ENCODE measurements at places on chromosomes 11 and 22.

GRCh38 chr11:57775491-57775890 is 13.9 kb downstream of the CTNND1 start:
- DNase-seq = no peak

GRCh38 chr11:46249938-46250744 is 27.3 kb upstream of the CREB3L1 start:
- DNase-seq = no peak

DNA sequence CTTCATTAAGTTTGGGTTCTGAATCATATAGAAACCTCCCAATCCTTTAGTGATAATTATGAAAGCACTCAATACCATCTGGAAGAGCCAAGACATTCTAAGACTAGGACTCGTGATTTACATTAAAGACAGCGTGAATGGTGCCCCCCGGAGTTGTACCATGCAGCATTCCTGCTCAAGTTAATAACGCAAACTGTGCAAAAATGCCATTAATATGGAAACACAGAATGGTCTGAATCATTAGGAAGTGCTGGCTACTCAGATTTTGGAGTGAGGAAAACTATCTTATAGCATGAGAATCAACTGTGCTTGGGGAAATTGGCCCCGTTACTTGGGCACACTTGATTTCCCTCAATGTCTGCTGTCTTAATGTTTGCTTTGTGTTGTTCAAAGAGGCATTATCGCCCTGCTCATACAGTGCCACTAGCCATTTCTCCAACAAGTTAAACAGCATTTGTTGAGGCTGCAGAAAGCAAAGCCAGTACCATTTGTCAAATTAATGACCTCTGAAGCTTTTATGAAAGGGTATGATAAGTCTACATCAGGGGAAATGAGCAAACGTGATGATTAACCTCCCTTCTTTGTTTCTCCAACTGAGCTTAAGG is 18.5 kb upstream of the TPH1 start:
- DNase-seq = no peak

GRCh38 chr11:60924110-60924905 is at the start of gene TMEM132A:
TSS of gene TMEM132A (plus strand) at chr11:60924460. CDS start at chr11:60924634, 174 bp downstream.
- no peak for DNase-seq

GRCh38 chr11:113664981-113665710 is 41.0 kb downstream of the TMPRSS5 start:
- no peak for DNase-seq

GRCh38 chr11:126570489-126570888 is 215.0 kb downstream of the ST3GAL4 start:
- DNase-seq = no peak

DNA sequence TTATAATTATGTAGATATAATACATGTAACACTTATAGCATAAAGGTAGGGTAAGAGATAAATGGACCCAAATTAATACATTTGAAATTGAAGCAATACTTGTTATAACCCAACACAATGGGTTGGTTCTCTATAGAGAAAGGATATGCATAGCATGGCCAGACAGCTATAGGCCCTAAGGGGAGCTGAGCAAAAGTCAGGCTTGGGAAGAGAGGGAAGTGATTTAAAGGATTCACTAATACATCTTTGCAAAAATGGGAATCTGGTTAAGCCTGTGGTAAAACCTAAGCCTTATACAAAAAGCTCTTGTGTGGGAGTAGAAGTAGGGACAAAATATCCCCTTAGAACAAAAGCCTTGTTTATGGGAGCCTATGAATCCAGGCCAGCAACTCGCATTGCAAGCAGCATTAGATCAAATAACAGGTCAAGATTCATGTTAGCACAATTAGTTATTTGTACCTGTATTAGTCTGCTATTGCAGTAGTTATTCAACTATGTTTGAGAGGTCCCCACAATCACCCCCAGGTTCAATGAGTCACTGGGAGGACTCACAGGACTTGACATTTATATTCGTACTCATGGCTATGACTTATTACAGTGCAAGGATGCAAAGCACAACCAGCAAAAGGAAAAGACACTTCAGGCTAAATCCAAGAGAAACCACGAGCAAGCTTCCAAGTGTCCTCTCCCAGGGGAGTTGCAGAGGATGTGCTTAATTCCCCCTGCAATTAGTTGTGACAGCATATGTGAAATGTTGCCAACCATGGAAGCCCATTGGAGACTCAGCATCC is 144.7 kb upstream of the LMO1 start:
- DNase-seq = no peak

GRCh38 chr11:86743223-86744118 is 56.9 kb upstream of the PRSS23 start:
- no peak for DNase-seq

GRCh38 chr22:23144932-23145877 is at the start of gene RAB36:
TSS of gene RAB36 (plus strand) at chr22:23145477. CDS start at chr22:23146617, 1,140 bp downstream.
- peak; percentile 98 for DNase-seq

GRCh38 chr11:119316729-119317591 is at the start of gene MCAM:
TSS of gene MCAM (minus strand) at chr11:119317130. CDS start at chr11:119317101, 29 bp downstream.
- DNase-seq = no peak

- DNase-seq = no peak
Observed at GRCh38 chr11:66815646-66816045, 27.6 kb upstream of the RCE1 start.

GRCh38 chr11:70142221-70142875 is 60.7 kb upstream of the FADD start:
- no peak for DNase-seq

- no peak for DNase-seq
Observed at GRCh38 chr22:46897246-46897623, 134.8 kb downstream of the TBC1D22A start.

DNA sequence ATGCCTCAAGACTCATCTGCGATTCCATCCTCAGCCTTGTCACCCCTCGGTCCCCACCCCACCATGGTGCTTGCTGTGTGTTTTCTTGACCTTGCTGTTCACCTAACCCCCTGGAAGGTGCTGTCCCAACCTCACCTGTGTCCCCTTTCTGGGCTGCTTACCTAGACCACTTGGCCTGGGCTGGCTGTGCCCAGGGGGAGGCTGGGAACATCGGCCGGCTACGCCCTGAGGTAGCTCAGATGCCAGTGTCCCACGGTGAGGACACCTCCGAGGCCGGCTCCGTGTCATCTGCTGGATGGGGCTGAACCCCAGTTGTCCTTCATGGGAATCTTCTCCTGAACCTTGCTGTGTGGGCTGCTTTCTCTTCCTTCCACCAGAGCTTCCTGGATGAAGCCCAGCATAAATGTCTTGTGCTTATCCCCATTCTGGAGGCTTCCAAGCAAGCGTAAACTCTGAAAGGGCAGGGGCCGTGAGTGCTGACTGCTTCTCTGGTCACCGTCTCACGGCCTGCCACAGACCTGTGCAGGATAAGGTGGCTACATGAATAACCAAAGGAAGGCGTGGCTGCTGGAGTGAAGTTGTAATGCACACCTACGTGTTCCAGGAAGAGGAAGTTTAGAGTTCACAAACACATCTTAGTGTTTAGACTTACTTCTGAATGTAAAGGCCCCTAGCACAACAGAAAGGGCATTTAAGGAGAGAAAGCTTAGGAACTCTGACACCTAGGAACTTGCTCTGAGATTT is 724.3 kb downstream of the TBC1D22A start:
- no peak for DNase-seq

DNA sequence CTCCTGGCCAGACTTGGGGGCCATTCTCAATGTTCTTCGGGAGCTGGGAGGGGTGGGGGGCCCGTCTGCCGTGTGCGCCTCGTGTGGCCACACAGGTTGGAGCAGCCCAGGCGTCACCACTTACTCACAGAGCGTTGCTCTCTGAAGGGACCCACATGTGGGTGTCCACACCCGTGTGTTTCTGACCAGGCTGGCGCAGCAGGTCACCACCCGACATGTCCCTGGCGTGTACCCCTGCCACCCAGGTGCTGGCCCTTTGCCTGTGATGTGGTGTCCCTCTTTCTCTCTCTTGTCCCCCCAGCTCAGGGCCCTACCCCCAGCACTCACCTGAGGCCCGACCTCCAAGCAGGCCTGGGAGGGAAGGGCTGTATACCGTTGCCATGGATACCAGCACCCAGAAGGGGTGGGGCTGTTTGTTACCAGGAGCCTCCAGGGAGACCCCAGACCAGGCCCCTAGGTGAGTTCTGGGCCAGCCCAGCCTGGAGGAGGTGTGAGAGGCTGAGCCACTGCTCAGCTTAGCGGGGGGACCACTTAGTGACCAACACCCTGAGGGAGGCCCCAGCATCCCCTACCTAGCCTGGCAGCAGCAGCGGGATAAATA is 1.4 kb downstream of the LMNTD2 start:
- no peak for DNase-seq

- DNase-seq = no peak
Observed at GRCh38 chr11:37689951-37690350, 1091.9 kb upstream of the RAG2 start.

DNA sequence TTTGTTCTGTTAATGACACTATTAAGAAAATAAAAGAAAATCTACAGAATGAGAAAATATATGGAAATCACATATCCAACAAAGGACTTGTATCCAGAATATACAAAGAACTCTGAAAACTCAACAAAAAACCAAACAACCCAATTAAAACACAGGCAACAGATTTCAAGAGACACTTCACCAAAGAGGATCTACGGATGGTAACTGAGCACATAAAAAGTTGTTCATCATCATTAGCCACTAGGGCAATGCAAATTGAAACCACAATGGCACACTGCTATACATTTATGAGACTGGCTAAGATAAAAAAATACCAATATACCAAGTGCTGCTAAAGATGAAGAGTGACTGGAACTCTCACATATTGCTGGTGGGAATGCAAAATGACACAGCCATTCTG is 34.5 kb upstream of the SLC25A1 start:
- no peak for DNase-seq

- peak; percentile 45 for DNase-seq
Observed at GRCh38 chr11:126282736-126283591, at the start of gene TIRAP. TSS of gene TIRAP (plus strand) at chr11:126283093. CDS start at chr11:126290895, 7,802 bp downstream.

GRCh38 chr11:3139086-3139440 is 26.0 kb downstream of the OSBPL5 start:
- no peak for DNase-seq

- DNase-seq = no peak
Observed at GRCh38 chr11:6258571-6259081, 1.0 kb upstream of the CCKBR start.

DNA sequence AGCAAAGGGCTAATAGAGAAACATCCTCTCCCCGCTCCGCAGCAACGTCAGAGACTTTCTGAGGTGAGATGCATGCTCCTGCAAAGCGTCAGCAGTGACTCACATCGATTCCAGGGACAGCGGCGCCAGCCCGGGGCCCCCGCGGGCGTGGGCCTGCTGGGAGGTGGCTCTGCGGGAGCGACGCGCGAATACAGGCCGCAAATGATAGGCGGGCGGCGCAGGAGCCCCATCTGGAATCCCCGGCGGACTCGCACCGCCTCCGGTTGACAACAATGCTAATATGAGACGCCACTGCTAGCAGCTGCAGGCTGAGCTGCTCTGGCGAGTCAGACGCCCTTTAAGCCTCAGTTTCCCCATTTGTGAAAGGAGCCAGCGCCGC is 557 bp downstream of the RANGAP1 start:
- peak; percentile 82 for DNase-seq

GRCh38 chr11:82992223-82992622 is 79.5 kb downstream of the RAB30 start:
- DNase-seq = no peak

DNA sequence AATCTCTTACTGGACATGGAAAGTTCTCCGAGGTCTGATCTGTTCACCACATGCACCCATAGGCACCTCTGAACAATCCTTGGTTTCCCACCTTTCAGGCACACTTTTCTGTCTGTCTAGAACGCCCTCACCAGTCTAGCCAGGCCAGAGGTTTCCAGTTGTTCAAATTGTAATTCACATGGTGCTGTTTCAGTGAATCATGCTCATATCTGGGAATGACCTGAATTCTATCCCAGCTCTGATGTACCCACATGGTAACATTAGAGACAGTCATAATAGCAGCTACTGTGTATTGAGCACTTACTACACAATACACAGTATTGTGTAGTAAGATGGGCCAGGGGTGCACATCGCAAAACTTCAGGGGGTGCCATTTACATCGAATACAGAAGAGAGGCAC is 138.2 kb downstream of the COMMD9 start:
- no peak for DNase-seq

- DNase-seq = no peak
Observed at GRCh38 chr11:69984457-69985261, 93.5 kb upstream of the ANO1 start.

DNA sequence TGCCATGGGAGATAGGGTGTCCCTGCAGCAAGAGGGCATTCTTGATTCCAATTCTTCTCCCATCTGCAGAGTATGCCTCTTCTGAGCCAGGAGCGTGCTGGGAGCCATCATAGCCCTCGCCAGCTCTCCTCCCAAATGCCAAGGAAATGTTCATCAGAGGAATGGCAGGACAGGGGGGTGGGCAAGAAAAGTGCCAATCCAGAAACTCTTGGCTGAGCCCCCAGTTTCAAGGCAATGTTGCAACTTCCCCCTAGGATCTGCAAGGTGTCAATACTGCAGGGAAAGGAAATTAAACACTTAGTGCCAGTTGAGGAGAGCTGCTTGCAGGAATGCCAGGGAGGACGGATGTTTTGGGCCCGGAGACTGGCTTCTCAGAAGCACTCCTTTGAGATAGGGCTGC is 94.8 kb upstream of the PRDM11 start:
- DNase-seq = no peak

DNA sequence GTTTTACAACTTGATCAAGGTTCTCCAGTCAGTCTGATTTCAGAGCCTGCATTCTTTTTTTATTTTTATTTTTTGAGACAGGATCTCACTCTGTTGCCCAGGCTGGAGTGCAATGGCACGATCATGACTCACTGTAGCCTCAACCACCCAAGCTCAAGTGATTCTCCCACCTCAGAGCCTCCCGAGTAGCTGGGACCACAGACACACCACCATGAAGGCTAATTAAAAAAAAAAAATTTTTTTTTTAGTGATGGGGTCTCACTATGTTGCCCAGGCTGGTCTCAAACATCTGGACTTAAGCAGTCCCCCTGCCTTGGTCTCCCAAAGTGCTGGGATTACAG is 117.2 kb upstream of the NAV2 start:
- no peak for DNase-seq

GRCh38 chr22:46972256-46972655 is 209.8 kb downstream of the TBC1D22A start:
- no peak for DNase-seq

GRCh38 chr11:75442161-75442885 is 9.3 kb upstream of the KLHL35 start:
- no peak for DNase-seq

DNA sequence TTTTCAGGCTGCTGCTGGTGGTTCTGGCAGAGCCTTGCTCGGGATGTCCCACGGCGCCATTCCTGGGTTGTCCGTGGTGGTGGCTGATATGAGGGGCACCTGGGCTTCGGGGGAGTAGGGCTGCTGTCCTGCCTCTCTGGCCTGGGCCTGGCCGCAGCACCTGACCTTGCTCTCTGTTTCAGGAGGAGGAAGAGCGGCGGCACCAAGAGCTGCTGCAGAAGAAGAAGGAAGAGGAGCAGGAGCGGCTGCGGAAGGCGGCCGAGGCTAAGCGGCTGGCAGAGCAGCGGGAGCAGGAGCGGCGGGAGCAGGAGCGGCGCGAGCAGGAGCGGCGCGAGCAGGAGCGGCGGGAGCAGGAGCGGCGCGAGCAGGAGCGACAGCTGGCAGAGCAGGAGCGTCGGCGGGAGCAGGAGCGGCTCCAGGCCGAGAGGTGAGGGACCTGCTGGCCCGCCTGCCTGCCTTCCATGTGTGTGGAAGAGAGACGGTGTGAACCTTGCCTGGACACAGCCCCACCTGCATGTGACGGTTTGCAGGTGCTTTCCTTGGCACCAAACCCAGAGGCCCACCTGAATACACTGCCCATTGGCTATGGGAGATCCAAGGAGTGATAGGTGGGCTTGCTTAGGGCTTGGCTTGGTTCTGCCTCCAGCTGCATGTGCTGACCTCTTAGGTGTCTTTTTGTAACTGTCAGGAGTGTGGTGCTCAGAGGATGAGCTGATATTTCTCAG is 22.8 kb downstream of the INCENP start:
- DNase-seq = no peak
